ENCODE measurements at places on chromosomes 5 and 9.

- peak; percentile 17 for DNase-seq
Measured at GRCh38 chr9:37061768-37062167, 27.7 kb upstream of the PAX5 start.

GRCh38 chr9:94639061-94639998 lies at the start of gene FBP1:
TSS of gene FBP1 (minus strand) at chr9:94639518. CDS start at chr9:94639310, 208 bp downstream.
- peak; percentile 73 for DNase-seq

GRCh38 chr5:146643776-146644175 lies 127.8 kb upstream of the GPR151 start:
- DNase-seq = no peak

DNA sequence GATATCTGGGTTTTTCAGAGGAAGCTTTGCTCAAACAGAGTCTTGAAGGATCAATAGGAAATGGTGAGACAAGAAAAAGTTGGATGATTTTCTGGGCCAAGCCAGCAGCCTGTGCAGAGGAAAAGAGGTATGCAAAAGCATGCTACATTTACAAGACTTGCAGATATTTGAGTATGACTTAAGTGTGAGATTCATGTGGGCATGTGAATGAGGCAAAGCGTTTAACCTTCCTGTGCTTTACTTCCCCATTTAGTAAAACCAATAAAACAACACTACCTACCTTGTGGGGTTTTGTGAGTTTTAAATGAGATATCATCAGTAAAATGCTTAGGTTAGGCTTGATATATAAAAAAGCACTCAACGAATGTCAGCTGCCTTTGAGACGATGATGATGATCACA lies 58.1 kb downstream of the PIP5K1B start:
- no peak for DNase-seq

DNA sequence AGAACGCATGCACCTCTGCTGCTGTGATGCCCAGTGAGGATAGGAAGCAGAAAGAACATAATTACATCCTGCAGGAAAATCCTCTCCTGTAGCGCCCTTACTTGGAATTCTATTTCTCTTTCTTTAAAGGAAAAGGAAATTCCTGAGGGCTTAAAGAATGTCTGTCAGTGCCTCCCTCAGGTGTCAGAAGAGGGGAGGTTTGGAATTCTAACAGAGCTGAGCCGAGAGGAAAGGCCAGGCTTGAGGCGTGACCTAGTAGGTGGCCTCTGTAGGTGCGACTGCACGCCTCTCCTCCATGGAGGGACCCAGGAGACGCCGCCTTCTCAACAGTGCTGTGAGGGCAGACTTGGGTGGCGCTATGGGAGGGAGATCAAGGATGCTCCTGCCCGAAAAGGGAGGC lies 55.9 kb upstream of the ERCC6L2 start:
- DNase-seq = no peak

GRCh38 chr5:83877911-83878706 lies 157.5 kb upstream of the HAPLN1 start:
- DNase-seq = no peak

- DNase-seq = no peak
Measured at GRCh38 chr9:29475471-29475870, 1902.2 kb upstream of the C9orf72 start.

DNA sequence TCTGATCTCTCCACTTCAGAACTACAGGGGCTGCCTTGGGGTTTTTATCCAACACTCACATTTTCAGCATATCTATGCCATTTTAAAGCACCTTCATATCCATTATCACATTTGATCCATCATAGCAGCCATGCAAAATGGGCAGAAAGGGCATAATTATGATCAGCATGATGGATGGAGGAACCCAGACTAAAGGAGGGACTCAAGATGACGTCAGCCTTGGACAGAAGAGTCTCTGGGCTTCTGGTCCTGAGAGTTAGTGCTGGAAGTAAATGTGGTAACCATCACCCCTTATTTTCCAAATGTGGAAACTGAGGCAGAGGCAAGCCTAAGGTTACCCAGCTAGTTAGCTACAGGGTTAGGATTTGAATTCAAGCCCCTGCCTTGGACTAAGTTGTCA lies 273.1 kb downstream of the DRD1 start:
- DNase-seq = no peak

GRCh38 chr5:113897748-113898147 lies 384.3 kb downstream of the YTHDC2 start:
- DNase-seq = no peak

- no peak for DNase-seq
Measured at GRCh38 chr5:128782446-128782845, 182.8 kb upstream of the SLC27A6 start.

GRCh38 chr5:114858665-114859437 lies 310.9 kb downstream of the TRIM36 start:
- DNase-seq = no peak

- no peak for DNase-seq
Measured at GRCh38 chr9:4614627-4615026, 47.5 kb upstream of the PLPP6 start.

DNA sequence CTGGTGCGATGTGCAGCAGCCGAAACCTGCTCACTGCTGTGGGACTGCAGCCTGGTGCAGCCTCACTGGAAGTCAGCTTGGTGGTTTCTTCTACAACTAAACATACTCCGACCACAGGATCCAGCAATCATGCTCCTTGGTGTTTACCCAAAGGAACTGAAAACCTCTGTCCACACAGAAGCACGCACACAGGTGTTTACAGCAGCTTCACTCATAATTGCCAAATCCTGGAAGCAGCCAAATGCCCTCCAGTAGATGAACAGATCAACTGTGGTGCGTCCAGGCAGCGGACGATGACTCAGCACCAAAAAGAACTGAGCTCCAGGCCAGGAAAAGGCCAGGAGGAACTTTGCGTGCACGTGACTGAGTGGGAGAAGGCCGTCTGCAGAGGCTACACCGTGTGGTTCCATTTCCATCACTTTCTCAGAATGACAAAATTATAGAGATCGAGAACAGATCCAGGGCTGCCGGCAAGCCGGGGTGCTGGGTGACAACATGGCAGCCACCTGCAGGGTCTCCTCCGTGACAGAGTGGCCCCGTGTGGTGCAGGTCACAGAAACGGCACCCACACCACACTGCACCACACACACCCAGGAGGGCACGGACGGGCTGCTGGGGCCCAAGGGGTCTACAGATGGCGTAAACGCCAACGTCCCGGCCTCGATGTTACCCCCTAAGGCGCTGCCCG lies 23.1 kb upstream of the NSMF start:
- peak; percentile 92 for DNase-seq

DNA sequence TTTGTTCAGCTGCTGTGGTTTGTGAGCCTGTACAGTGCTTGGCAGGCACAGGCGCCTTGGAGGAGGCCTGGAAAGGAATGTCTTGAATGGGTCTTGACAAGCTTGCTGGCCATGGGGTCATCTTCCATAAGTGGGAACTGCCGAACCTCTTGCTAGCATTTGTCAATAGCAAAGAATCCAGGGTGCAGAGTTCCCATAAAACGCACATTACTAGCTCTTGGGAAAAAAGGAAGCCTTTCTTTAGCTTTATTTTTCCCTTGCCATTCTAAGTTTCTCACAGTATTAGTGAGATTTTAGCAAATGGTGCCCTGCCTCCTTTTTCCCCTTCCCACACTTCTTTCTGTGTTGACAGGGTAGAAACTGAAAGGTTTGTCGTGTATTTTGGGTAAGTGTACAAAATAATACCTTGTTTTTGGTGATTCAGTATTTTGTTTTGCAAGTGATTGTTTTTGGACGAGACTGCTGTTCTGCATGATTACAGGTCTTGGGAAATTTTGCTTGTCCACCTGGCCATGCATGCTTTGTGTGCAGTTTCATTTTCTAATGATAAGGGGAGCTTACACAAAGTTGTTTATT lies 82.0 kb downstream of the ADGRV1 start:
- DNase-seq = peak; percentile 79

GRCh38 chr5:108753331-108753730 lies 5.6 kb downstream of the FER start:
- DNase-seq = no peak

DNA sequence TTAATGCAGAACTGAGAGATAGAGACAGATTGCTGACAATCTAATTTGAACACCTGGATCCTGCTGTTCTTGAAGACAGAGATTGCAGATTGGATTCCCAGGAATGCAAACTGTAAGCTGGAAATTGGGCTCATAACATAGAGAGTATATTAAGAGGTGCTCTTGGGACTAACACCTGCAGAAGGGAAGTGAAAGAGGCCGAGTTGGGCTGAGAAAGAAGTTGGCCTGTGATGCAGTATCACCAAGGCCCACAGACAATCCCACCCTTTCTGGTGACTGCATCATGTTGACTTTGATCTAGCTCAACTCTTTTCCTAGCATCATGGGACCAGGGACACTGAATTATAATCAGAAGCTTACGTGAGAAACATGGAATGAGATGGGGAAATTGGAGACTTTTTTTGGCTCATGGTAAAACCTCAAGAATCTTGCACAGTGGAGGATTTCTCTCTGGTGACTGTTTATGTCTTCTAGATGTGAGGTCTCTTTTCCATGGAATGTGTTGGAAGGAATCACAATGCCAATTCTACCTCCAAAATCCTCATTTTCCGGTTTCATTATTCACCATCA lies 36.5 kb upstream of the NUDT12 start:
- DNase-seq = no peak

- no peak for DNase-seq
Measured at GRCh38 chr9:4984171-4984620, 876 bp upstream of the JAK2 start.

GRCh38 chr5:167982-168660 lies 23.2 kb upstream of the LRRC14B start:
- DNase-seq = no peak

GRCh38 chr9:120481248-120481647 lies 98.7 kb downstream of the CDK5RAP2 start:
- DNase-seq = no peak

DNA sequence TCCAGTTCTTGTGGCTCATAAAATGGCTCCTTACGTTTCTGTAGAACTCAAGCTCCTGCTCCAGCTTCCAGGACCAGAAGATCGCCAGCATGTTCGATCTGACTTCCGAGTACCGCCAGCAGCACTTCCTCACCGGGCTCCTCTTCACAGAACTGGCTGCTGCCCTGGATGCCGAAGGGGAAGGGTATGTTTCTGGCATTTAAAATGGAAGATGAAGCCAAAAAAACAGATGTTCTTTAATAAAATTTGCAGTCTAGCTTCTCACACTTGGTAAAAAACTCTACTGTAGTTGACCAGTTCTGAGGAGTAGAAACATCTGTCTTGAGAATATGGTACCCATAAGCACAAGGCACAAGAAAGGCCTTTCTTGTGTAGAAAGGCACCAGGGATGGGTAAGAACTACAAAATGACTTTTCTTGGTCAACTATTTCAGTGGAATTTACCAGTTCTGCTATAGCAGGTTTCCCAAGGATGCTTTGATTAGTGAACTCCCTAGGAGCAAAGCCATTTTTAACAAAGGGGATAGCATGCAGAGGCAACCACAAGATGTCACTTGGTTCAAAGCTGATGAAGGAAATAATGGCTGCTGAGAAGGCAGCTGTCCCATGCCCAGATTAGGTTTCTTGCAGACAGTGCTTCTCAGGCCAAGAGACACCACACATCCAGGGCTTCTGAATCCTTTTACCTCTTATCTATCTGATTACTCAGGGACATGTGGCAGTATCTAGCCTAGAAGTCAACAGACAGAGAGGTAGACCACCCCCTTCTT lies 192.4 kb downstream of the DOCK8 start:
- DNase-seq = no peak

DNA sequence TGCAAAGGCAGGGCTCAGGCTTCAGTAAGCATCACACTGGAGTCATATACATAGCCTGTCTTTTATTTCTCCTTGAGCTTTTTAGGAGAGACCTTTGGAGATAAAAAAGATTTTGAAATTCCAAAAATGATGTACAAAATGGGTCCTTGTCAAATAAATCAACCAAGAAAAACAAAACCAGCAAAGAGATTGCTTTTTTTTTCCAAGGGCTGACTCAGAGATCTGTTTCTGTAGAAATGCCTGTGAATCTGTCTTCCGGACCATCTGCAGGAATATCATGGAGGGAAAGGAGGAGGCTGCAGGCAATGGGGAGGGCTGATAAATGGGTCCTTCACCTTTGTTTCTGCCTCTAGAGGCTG lies 77.4 kb downstream of the SLIT3 start:
- DNase-seq = no peak

DNA sequence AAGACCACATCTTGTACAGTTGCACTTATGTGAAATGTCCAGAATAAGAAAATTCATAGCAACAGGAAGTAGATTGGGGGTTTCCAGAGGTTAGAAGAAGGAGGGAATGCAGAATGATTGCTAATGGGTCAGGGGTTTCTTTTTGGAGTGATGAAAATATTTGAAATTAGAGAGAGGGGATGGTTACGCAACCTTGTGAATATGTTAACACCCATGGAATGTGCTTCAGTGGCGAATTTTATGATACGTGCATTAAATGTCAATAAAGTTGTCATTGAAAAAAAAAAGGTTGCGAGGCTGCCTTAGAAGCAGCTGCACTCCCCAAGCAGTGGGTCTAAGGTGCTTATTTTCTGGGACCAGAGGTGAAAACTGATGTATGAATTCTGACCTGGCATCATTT lies 64.4 kb upstream of the SUB1 start:
- DNase-seq = no peak

- DNase-seq = no peak
Measured at GRCh38 chr9:13244181-13244580, 35.3 kb downstream of the MPDZ start.

DNA sequence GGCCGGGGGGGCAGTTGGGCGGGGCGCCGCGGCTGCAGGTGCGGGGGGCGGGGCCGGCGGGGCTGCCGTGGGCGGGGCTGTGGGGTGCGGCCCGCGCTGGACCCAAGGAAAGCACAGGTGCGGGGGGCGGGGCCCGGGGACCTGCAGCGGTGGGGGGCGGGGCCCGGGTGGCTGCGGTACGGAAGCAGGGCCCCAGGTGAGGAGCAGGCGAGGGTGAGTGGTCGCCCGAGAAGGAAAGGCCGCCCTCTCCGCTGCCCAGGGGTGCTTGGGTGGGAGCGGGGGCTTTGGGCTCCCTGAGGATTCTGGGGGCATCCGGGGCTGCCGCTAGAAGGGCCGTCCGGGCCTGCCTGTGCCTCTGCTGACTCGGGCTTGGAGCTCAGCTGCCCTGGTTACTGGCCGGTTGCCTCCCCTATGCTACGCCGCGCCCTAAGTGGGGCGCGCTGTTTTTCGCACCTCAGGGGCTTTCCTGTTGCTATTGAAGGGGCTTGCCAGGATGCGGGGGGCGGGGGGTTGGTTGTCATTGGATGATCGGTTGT lies 767 bp downstream of the RALGPS1 start:
- DNase-seq = peak; percentile 96

DNA sequence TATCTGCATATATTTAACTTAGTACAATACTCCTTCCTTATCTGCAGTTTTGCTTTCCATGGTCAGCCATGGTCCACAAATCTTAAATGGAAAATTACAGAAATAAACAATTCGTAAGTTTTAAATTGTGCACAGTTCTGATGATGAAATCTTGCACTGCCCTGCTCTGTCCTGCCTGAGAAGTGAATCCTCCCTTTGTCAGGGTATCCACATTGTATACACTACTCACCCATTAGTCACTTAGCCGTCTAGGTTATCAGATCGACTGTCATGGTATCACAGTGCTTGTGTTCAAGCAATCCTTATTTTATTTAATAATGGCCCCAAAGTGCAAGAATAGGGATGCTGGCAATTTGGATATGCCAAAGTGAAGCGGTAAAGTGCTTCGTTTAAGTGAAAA lies 8.3 kb upstream of the YTHDC2 start:
- DNase-seq = no peak

- no peak for DNase-seq
Measured at GRCh38 chr5:54062958-54063357, 247.4 kb downstream of the ARL15 start.

Data from RPMI8226 (cell line).